ENCODE measurements at places on chromosomes 2 and 18.
A peak's percentile ranks its signal among the peaks of the same experiment; 100 is the strongest.

DNA sequence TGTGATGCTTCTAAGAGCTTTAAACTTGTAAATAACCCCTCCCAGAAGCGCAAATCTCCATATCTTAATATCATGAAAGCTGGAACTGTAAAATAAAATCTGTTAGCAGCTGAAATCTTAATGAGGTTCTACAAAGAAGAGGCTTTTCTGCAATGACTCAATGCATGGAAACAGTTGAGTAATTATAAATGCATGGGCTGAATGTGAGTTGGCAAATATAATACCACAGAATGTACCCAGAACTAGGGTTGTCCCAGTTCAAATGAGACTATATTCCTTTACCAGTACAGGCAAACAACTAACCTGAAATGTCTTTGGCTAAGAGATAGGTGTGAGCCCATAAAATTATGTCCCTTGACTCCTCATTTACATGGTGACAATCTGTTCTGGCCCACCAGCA lies 52.9 kb downstream of the SATB2 start:
- DNase-seq: peak; percentile 12

DNA sequence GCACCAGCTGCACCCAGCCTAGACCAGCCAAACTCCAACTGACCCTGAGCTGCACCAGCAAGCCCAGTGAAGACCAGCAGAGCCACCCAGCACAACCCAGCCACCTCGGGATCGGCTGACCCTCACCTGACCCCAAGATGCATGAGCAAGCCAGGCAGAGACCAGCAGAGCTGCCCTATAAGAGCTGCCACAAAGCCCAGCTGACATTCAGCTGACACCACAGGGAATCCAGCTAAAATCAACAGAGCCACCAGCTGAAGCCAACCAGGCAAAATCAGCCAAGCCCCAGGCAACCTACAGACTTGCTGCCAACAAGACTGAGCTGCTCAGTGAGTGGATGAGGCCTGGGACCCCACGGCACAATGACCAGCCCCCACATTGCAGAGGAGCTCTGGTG lies 54.6 kb downstream of the CYP27C1 start:
- DNase-seq: no peak

DNA sequence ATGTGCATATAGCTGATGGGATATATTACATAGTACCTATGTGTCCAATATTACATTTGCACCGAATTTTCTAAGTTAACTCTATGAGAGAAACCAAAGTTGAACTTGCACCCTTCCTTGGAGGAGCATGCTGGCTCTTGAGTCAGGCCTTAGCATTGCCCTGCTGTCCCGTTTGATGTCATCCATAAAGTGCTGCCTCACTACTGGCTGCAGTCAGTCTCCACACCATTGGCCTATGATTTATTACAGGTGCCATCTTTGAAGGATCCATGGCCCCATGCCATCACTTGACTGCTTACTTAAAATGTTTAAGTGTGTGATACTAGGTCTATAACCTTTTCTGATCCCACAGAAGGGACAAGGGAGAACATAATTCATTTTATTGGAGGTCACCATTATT lies 249.3 kb upstream of the RBBP8 start:
- DNase-seq: no peak

DNA sequence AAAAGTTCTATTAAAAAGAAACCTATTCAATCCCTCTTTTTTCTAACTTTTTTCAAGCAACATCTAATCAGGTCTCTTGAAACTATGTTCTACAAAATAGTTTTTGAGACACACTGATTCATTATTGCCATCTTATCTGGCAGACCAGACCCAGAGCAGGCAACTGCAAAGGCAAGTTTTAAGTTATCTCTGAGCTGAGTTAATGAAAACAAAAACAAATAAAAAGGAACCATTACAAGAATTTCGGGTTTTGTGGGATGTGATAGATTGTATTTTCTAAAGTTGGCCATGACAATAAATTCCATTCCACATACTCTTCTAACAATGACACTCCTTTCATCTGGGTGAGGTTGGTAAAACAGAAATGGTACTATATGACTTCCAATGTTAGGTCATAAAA lies 15.2 kb upstream of the TWSG1 start:
- no peak for DNase-seq

DNA sequence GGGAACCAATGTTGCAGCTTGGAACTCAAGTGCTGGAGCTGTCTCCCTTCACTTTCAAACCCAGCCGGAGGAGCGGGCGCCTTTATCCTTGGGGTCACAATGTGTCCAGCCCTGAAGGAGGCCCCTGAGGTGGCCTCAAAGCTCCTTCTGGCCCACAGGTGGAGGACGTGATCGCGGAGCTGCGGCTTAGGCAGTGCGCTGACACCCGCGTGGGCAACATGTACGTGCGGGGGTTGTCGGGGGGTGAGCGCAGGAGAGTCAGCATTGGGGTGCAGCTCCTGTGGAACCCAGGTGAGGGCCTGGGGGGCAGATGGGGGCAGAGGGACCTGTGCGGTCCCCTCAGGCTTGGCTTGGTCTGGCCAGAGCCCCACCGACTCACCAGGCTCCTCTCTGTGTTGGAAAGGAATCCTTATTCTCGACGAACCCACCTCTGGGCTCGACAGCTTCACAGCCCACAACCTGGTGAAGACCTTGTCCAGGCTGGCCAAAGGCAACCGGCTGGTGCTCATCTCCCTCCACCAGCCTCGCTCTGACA lies 13.5 kb downstream of the ABCG8 start:
- no peak for DNase-seq

DNA sequence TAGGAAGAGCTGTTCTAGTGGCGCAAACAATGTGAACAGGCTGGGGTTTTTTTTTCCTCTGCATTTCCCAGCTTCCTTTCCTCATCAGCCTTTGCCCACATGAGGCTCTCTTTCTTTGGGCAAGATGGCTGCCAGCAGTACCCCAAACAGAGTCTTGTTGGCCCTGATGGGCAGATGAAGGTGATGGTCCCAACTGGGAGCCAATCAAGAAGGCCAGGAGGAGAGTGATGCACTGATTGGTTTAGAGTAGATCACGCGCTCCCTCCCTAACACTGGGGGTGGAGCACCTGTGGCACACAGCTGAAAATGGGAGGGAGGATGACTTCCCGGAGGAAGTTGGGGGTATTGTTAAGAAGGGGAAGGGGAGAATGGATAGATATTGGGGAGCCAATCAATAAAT lies 96.3 kb upstream of the FZD7 start:
- no peak for DNase-seq

DNA sequence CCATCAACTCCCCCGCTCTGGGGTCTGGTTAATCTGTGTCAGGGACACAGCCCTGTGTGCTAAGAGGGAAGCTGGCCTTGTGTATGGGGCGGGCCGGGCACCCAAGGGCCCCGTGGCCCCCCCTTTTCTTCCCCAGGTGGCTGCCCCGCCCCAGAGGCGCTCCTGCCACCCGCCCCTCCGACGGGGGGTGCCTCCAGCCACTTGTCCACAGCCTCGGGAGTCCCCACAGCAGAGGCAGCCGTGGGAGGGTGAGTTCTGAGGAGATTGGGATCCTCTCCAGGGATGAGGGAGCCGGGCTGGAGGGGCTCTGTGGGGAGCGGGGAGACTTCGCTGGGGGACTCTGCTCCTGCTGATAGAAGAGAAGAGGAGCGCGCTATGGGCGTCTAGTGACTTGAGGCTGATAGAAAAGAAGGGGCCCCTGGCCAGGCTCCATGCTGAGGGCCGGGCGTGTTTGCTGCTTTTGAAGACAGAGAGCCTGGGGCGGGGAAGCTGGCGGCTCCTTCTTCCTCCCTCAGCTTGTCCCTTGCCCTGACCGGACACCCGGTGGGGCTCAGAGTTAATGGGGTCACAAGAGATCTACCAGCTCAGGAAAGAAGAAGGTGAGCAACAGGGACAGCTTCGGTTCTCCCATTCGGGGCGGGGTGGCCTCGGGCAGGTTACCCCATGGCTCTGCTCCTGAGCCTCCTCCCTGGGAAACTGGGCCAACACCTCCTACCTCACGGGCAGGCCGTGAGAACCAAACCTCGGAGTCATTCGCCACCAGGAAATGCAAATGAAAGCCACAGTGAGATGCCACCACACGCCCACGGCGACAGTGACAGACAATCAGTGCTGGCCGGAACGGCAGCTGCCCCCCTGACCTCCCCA lies 89.4 kb upstream of the TAF1B start:
- DNase-seq: no peak
